GM12892 (cell line): ENCODE measurements at places on chromosomes 1 and 21.

GRCh38 chr1:89908672-89909436 is 86.1 kb upstream of the ZNF326 start:
- no peak for DNase-seq

- DNase-seq, result no peak
These were observed 20.1 kb downstream of the UBE2U start for GRCh38 chr1:64223329-64224151.

- DNase-seq, result peak; percentile 64
These were observed 66.0 kb downstream of the BCAR3 start for GRCh38 chr1:93615582-93616150.

DNA sequence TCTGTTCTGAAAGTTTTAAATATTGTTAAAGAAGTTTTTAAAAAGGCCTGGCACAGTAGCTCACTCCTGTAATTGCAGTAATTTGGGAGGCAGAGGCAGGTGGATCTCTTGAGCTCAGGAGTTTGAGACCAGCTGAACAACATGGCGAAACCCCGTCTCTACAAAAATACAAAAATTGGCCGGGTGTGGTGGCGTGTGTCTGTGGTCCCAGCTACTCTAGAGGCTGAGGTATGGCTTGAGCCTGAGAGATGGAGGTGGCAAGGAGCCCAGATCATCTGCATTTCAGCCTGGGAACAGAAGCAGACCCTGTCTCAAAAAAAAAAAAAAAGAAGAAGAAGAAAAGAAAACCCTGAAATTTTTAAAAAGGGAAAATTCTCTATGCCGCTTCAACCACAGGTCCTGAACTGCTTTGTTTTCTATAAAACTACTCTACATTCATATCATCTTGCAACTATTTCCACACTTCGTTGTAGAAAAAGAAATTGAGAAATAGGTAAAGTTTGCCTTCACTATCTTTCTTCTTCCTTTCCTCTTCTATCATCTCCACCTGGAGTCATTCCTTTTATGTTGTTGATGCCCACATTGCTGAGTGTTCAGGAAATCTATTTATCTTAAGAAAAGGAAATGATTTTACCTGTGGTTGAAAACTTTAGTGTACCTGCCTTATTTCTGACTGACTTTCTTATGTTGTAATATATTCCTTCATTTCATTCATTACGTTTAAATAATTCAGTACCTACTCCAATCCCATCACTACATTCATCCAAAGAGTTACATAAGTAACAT is 1.7 kb downstream of the ATP6V1G3 start:
- DNase-seq, result no peak

- no peak for DNase-seq
These were observed 81.0 kb upstream of the ZBTB18 start for GRCh38 chr1:243970077-243970476.

DNA sequence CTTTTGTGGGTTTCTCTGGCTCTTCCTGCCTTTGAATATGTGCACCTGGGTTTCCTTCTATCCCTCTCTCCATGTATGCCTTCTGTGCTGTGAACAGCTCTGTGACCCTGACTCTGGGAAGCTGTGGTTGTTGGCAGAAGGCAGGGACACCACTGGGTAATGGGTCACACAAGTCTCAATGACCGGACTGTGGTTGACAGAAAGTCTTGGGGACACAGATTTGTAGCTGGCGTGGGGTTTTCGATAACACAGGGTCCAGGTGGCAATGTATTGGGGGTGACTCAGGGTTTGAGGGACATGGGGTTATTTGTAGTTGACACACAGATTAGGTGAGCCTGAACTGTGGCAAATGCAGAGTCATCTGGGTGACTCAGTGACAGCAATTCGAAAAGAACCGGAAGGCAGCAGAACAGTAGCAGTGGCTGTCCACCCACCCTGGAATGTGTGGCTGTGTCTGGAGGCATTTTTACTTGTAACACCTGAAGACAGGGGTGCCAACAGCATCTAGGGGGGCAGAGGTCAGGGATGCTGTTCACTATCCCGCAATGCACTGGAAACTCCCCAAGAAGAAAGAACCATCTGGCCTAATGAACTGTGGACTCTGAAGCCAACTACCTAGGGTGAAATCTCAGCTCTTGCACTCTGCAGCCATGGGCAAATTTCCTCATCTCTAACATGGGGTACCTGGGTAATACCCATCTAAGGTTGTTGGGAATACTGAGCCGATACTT is 13.0 kb upstream of the SLC6A9 start:
- DNase-seq, result no peak

GRCh38 chr1:33988161-33988560 is 124.3 kb downstream of the HMGB4 start:
- DNase-seq, result no peak

DNA sequence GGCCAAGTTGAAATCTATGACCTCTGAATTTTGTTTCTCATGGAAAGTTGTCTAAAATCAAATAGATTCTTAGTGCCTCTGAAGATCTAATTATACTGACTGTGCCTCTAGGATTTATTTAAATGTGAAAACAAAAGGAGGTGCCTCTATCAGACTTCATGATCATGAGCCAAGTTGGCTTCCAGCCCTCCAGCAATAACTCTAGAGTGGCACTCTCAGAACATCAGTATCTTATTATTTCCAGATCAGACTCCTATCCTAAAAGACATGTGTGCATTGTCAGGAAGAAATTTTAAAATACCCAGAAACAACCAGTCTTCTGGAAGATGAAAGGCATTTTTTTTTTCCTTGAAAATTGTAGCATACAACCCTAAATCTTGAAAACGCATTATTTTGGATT is 368.0 kb downstream of the PDE4B start:
- DNase-seq, result no peak

- no peak for DNase-seq
These were observed 12.0 kb downstream of the GSTM3 start for GRCh38 chr1:109728870-109729269.

DNA sequence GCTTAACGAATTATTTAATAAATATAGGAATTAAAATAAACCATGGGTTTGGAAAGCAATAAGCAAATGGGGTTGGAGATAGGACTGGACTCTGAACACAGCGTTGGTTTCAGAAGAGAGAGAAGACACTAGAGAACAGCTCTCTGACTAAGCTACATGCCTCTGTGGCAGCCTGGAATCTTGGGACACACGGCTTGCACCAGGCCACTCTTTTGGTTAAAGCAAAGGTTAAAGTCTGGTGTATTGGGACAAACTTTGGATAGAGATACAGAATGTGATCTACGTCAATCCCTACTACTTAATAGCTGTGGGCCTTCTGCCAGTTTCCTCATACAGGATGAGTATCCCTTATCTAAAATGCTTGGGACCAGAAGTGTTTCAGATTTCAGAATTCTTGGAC is 49.7 kb upstream of the HSD17B7 start:
- no peak for DNase-seq

GRCh38 chr1:15931401-15931800 is 44.5 kb downstream of the ZBTB17 start:
- DNase-seq, result no peak

GRCh38 chr1:26391450-26391849 is 18.9 kb upstream of the ZNF683 start:
- no peak for DNase-seq

GRCh38 chr1:3604468-3604974 is 6.8 kb downstream of the MEGF6 start:
- no peak for DNase-seq

DNA sequence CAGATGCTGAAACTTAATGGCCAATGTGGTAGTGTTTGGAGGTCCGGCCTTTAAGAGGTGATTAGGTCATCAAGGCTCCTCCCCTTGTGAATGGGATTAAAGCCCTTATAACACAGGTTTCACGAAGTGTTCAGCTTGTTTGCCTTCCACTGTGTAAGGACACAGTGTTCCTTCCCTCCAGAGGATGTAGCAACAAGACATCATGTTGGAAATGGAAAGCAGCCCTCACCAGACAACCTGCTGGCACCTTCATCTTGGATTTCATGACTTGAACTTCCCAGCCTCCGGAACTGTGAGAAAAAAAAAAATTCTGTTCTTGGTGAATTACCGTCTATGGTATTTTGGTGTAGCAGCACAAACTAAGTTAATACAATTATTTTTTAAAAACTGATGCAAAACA is 613.8 kb downstream of the KIF26B start:
- DNase-seq, result no peak

- DNase-seq, result no peak
These were observed 26.7 kb downstream of the SLC26A9 start for GRCh38 chr1:205916541-205916940.

DNA sequence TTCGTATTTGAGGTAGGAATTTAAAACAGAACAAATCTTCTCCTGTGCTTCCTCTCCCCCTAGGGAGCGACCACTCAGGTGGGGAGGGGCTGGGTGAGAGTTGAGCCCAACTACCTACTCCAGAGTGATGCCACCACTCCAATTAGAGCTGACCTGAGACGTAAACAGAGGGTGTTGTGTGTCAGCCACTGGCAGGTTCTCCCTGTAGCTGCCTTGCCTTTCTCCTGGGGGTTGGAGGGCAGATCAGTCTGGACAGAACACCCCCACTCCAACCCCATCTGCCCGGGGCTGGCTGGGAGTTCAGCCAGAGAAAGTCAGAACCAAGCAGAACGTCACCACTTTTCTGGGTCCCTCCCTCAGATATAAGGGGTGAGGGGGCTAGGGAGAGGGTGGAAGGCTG is 2.0 kb downstream of the HPDL start:
- no peak for DNase-seq

GRCh38 chr1:154342836-154343472 is 17.6 kb downstream of the ATP8B2 start:
- no peak for DNase-seq

- DNase-seq, result no peak
These were observed 14.1 kb downstream of the COP1 start for GRCh38 chr1:176193023-176193422.

DNA sequence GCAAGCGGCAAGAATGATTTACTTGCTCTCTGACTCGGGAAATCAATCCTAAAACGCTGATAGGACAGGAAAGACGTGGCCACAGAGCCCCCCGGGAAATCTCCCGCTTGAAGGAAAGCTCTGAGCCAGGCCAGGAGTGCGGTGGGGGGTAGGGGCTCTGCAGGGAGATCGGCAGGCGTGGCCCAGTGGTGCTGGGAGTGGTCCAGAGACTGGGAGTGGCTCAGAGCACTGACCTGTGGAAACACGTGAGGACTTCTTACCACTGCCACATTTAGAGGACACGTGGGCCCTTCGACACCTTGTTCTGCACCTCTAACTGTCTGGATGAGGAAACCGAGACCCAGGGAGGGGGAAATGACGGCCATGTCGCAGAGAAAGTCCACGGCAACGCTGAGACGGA is 130.0 kb upstream of the KLHDC7A start:
- no peak for DNase-seq

- DNase-seq, result no peak
These were observed 42.7 kb downstream of the ZSCAN20 start for GRCh38 chr1:33515112-33515511.

- DNase-seq, result no peak
These were observed 66.4 kb upstream of the GALNT2 start for GRCh38 chr1:230000493-230001184.
